ENCODE measurements at places on chromosomes 5 and 9.

- no peak for DNase-seq
Observed at GRCh38 chr5:96008987-96009647, 47.5 kb upstream of the ELL2 start.

GRCh38 chr5:128254789-128255188 lies 171.2 kb downstream of the SLC12A2 start:
- DNase-seq, result no peak

- DNase-seq, result no peak
Observed at GRCh38 chr5:156963125-156963524, at the start of gene TIMD4. TIMD4 (minus strand) TSS chr5:156963226; CDS start chr5:156963198, 28 bp downstream.

- no peak for DNase-seq
Observed at GRCh38 chr5:63953217-63953616, 9.0 kb downstream of the HTR1A start.

- no peak for DNase-seq
Observed at GRCh38 chr5:41832430-41832829, 37.8 kb downstream of the OXCT1 start.

GRCh38 chr5:84257061-84257460 lies 127.6 kb downstream of the EDIL3 start:
- no peak for DNase-seq

GRCh38 chr9:130220352-130220751 lies 45.2 kb upstream of the HMCN2 start:
- no peak for DNase-seq
